ENCODE measurements at places on chromosomes 7 and 10.

DNA sequence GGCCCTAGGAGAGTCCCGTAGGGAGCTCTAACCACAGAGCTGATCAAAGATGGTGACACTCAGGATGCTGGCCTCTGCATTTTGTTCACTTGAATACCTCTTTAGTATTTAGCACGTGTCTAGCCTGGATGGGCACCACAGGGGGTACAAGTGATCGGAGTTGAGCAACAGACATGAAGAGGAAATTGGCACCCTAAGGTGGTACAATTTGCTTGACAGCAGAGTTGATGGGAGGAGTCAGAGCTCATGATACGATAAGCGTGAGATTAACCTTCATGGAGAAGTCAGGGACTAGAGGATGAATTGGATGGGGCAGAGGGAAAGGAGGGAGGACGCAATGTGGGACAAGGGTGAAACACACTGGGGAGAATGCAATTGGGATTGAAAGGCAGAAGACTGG lies 9.9 kb upstream of the ZNF212 start:
- no peak for DNase-seq

- DNase-seq, result no peak
These were observed 27.5 kb upstream of the NME8 start for GRCh38 chr7:37820708-37821468.

DNA sequence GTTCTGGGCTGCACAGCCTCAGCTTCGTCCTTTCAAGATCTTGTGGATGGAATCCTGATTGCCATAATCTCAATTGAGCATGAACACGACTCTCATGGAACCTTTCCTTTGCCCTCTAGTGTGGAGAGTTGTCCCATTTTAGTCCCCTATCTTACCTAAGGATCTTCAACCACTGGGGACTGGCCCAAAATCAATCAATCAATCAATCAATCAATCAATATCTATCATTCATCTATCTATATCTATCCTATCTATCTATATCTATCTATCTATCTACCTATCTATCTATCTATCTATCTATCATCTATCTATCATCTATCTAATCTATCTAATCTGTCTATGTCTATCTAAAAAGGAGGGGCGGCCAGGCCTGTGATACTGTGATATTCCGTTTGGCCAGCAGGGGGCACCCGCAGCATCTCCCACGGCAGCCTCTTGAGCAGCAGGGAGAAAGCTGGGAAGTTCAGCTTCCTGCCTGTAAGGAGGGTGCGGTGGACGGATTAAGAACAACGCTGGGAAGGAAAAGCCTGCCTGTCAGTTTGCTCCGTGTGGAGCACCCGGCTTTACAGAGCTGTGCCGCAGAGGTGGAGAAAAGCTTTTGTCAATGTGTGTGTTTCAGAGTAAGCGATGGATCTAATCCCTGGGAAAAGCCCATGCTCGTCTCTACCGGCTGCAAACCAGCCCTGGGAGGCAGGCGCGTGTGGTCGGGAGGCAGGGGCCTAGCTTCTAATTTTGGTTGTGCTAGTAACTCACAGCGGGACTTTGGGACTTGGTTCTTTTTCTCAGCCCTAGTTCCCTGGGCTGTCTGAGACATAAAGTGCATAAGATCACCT lies 124.9 kb downstream of the SH2D4B start:
- peak; percentile 62 for DNase-seq

DNA sequence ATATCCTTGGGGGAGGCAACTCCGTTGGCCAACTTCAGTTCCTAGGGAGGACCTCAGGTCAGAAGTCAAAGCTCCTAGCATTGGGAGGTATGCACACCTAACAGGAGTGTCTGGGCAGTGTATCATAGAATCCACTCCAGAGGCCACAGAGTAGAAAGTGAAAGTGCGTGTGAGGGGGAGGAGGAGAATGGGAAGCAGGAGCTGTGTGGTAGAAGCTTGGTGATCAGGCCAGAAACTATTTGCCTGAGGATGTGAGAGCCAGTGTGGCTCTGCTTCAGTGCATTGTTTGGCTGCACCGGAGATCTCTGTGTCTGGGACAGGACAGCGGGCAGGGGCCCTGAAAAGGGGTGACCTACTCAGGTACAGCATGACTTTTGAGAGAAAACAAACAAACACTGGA lies 557.4 kb upstream of the VSTM2A start:
- no peak for DNase-seq

- no peak for DNase-seq
These were observed 299.1 kb downstream of the GRID1 start for GRCh38 chr10:86067436-86068050.

DNA sequence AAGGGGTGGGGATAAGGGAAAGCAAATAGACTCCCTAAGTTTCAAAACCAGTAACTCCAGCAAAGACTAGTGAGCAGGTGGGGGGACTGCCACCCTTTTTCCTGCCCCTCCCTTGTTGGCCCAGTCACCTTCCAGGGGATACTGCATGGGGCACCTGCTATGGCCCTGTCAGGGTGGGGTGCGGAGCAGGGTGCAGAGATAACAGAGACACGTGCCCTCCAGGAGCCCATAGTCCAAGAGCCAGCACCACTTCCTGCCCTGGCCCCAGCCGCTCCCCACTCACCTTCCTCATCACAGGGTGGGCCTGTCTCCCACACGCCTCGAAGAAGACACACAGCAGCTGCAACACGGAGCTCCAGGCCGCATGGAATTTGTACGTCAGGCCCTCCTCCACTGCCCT lies 20.6 kb downstream of the RRP12 start:
- DNase-seq, result no peak

- DNase-seq, result no peak
These were observed at the start of gene FAM24A for GRCh38 chr10:122910310-122910709. Gene FAM24A (plus strand): TSS chr10:122910610. CDS start chr10:122911635, 1,025 bp downstream.

GRCh38 chr10:111479966-111480365 lies 403.1 kb downstream of the ADRA2A start:
- no peak for DNase-seq

- DNase-seq, result no peak
These were observed 46.4 kb downstream of the ELFN1 start for GRCh38 chr7:1716263-1717094.
